ENCODE measurements at places on chromosomes 16 and 17.

DNA sequence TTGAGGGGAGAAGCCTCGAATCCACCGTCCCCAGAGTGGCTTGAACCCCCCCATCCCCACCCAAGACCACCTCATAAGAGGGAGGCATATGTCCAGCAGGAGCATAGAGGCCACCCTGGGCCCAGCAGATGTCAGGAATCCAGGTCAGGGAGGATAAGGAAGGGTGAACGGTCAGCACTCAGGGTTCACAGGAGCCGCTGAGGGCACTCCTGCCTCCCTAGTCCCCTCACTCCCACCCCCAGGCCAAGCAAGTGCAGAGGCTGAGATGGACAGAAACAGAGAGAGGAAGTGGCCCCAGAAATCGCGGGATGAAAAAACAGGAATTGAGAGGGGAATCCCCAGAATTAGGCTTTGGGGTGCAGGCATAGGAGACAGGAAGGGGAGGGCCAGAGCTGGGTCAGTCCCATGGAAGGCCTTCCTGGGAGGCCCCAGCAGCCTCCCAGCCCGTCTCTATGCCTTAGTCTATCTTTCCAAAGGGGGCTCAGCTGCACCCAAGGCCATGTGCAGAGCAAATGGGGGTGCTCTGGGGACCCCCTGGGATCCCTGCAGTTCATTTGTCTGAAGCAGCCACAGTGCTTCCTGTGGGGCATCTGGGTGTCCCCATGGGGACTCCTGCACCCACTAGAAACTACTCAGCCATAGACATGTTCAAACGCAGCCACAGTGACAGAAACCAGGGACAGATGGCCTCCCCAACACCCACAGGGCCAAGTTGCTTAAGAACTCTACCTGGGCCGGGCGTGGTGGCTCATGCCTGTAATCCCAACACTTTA, 1.7 kb downstream of the CMTM3 start:
- DNase-seq, result no peak

GRCh38 chr17:73679476-73679875, 35.2 kb upstream of the SDK2 start:
- DNase-seq, result no peak

GRCh38 chr16:73058616-73059409, 10.9 kb upstream of the ZFHX3 start:
- DNase-seq, result no peak

DNA sequence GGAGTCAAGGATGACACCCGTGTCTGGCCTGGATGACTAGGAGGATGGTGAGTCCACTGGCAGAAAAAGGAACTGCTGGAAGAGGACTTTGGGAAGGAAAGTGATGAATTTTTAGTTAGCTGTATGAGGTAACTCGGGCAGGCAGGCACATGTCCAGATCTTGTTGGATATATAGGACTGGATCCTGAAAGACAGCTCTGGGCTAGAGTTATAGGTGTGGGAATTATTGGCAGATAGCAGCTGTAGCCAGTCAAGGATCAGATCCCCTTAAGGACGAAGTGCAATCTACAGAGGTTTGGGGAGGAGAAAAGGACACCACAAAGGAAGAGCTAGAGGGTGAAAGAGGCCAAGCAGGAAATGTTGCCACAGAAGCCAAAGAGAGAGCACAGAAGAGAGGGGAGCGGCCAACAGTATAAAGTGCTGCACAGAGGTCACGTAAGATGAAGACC, 10.1 kb downstream of the CYB5D1 start:
- no peak for DNase-seq

DNA sequence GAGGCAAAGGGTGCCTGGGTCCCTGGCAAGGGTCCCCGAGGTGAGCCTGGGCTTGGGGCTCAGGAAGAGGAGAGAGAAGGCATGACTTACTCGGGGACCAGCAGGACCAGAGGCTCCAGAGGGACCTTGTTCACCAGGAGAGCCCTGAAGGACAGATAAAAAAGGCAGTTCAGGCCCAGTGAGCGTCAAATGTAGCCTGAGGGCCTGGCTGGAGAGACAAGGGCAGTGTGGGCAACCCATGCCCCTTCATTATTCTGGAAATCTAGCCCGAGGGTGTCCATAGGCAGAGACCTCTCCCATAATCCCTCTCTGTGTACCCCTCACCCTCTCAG, 14.1 kb downstream of the COL1A1 start:
- no peak for DNase-seq

GRCh38 chr16:56222474-56222997, 31.2 kb downstream of the GNAO1 start:
- DNase-seq, result no peak

GRCh38 chr17:38748149-38748891, at the start of gene PCGF2:
TSS of gene PCGF2 (minus strand) at chr17:38748336. CDS start at chr17:38740402, 7,934 bp downstream.
- DNase-seq, result peak; percentile 94

DNA sequence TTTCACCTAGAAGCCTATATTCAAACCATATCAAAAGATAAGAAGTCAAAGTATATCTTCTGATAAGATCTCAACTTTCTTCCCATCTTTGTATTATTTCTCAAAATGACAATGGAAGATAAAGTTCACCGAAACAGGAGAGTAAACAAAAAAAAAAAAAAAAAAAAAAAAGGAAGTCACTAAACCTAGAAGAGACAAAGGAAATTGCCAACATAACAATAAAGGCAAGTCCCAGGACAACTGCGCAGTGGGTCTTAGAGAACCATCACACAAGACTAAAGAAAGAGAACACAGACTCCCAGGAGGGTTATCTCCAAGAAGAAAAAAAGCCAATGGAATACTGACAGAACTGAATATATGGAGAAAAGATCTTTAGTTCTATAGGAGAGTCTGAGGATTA, 65.7 kb downstream of the SMURF2 start:
- no peak for DNase-seq

DNA sequence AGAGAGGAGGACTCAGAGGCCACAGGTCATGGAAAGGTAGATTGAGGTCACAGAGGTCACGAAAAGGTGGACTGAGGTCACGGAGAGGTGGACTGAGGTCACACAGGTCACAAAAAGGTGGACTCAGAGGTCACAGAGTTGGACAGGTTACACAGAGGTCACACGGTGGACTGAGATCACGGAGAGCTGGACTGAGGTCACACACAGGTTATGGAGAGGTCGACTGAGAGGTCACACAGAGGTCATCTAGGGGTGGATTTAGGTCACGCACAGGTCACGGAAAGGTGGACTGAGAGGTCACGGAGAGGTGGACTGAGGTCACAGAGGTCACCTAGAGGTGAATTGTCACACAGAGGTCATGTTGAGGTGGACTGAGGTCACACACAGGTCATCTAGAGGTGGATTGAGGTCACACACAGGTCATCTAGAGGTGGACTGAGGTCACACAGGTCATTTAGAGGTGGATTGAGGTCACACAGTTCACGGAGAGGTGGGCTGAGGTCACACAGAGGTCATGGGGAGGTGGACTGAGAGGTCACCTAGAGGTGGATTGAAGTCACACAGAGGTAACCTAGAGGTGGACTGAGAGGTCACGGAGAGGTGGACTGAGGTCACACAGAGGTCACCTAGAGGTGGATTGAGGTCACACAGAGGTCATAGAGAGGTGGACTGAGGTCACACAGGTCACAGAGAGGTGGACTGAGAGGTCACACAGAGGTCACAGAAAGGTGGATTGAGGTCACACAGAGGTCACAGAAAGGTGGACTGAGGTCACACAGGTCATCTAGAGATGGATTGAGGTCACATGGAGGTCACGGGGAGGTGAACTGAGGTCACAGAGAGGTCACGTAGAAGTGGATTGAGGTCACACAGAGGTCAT, 26.7 kb upstream of the JPT2 start:
- DNase-seq, result no peak

GRCh38 chr16:68563631-68564381, 24.7 kb downstream of the ZFP90 start:
- no peak for DNase-seq

DNA sequence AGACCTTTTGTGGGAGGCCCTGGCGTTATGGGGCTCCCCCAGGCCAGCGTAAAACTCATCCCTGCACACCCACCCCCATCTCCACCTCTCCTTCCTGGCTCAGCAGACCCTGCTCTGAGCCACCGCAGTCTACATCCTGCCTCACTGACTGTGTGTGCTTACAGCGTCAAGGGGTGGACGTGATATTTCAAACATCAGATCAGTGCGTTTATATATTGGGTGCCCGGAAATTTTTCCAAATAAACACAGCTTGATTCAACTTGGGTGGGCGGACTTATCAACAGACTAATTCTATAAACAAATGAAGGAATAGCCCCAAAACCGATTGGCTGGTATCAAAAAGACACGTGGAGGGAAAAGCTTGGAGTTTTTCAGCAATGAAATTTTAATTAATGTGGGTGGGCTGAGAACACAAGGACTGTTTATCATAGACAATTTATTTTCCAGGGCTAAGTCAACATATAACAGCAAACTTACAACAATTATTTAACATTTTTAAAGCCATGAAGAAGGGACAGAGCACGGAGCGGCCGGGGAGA, at the start of gene FOXL1:
Gene FOXL1, plus strand, starts transcription at position 489 of the 539 bp plus-strand sequence. CDS start 175 bp downstream, outside the sequence.
- DNase-seq, result peak; percentile 54

GRCh38 chr17:67071595-67071994, 27.2 kb downstream of the CACNG1 start:
- no peak for DNase-seq

DNA sequence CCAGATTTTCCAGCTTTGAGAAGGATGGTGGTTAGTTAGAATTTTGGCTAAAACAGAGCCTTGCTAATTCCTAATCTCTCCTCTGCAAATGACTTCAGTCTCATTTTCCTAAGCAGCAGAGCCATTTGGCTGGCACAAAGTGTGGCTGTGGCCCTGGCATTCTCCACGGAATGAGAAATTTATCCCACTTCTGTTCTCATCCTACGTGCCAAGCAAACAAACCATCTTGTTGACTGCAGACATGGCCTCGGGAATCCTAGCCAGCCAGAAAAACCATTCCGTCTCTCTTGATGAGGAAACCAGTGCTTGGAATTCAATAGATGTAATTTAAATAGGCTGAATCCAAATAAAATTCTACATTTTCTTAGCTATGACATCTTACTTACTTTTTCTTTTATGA, 34.1 kb upstream of the ELAC2 start:
- DNase-seq, result no peak

- no peak for DNase-seq
Observed at GRCh38 chr16:58502217-58502921, 2.4 kb downstream of the NDRG4 start.

DNA sequence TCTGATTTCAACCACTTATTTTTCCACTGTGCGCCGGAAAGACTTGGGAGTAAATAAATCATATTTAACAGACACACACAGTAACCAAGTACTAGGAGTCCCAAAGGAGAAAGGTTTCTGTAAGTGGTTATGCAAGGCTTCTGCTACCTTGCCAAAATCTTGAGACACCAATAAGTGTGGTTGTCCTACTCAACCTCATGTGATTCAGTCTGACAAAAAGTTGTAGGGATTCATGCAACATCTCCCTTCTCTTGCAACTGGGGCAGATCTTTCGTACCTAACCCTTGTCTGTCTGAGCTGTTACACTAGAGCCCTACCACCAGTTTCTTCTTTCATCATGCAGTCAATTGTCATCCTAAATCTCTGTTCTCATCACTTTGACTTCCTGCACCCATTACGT, 69.9 kb upstream of the NUDT7 start:
- no peak for DNase-seq

- DNase-seq, result no peak
Observed at GRCh38 chr17:77388384-77389306, 247.9 kb downstream of the SEC14L1 start.

- DNase-seq, result no peak
Observed at GRCh38 chr17:35578929-35579432, 610 bp upstream of the PEX12 start.
